ENCODE measurements at places on chromosomes 1 and 21.

- no peak for DNase-seq
These were observed 267.9 kb downstream of the HHAT start for GRCh38 chr1:210596641-210597040.

DNA sequence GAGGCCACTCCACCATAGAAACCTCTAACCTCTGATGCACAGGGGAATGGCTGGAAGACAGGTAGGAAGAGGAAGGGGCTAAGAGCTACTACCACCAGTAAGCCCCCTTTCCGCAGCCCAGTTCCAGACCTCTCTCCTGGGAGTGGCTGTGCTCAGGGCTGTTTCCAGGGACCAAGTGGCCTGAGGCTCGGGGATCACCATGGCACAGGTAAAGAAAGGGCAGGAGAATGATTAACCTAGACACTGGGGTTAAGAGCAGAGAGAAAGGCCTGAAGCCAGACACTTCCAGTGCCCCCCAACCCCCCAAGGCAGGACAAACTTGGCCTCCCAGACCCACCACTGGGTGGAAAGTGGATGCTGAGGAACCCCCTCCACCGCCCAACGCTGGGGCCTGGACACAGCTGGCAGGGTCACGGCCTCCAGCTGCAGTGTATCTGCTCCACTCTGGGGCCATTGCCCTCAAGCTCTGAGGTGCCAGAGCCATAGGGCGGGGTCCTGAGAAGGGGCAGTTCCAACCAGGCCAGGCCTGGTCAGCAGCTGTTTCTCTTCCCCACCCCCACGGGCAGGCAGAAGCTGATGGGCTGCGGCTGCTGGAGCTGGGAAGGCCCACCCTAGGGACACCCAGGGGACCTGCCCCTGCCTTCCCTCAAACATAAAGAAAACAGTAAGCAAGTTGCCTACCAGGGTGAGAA is 2.6 kb downstream of the TAGLN2 start:
- no peak for DNase-seq

GRCh38 chr1:232369451-232370296 is 260.3 kb downstream of the SIPA1L2 start:
- DNase-seq, result no peak

DNA sequence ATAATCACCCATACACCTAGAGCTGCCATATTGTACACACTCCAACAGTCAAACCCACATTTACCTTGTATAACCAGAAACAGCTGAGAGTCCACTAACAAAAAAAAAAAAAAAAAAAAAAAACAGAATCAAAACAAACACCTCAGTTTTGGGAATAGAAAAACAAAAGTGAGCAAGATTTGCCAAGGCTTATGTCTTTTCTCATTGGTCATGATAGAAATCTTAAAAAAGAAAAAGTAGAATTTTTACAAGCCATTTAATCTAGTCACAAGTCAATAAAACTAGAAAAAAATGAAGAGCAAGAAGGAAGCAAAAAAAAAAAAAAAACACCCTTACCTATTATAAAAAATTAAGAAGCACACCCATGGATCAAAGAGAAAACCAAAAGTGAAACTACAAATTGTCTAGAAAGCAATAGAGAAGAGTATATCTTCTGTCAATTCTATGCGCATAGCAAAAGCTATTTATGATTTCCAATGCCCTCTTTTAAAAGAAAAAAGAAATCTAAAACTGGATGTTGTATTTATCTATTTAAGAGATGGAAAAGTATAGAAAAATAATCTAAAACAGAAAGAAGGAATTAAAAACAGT is 113.2 kb upstream of the GALNT2 start:
- no peak for DNase-seq

DNA sequence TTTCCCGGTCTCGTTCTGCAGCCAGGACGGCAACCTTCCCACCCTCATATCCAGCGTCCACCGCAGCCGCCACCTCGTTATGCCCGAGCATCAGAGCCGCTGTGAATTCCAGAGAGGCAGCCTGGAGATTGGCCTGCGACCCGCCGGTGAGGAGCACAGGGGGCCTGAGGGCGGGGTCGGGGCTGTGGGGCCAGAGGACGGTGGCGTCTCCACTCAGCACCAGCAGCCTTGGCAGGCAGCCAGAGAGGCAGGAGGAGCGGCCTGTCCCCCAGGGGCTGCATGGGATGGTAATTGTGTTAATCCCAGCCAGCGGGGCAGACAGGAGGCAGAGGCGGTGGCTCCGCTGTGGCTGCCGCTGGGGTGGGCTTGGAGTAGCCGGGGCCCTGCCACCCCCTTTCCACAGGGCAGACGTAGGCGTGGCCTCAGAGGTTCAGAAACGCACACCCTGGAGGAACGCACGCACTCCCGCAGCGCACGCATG is 12.1 kb downstream of the SAMD11 start:
- no peak for DNase-seq

DNA sequence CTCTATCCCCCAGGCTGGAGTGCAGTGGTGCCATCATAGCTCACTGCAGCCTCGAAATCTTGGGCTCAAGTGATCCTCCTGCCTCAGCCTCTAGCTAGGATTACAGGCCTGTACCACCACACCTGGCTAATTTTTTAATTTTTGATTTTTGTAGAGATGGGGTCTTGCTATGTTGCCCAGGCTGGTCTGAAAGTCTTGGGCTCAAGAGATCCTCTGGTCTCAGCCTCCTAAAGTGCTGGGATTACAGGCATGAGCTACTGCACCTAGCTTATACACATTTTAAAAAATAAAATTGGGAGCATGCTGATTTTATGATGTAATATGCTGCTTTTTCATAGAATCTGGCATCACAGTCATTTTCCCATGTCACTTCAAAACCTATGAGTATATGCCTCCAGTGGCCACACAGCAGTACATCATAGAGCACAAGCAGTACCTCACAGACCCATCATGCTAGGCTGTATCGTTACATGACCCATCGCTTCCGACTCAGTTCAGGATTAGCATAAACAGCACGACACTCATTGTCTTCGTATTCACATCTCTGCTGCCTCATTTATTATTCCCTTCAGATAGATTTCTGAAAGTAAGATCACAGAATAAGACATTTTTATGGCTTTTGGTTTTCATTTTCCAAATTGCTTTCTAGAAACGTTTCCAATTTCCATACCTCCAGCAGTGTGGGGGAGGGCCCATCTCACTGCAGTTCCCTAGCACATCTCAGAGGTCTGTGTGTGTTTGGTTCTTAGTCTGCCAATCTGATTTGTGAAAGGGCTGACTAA is 35.9 kb upstream of the CCSAP start:
- DNase-seq, result no peak

GRCh38 chr1:116321766-116322175 is 51.3 kb upstream of the ATP1A1 start:
- no peak for DNase-seq

- no peak for DNase-seq
These were observed 43.2 kb downstream of the SDCCAG8 start for GRCh38 chr1:243299069-243299468.

- peak; percentile 6 for DNase-seq
These were observed 34.6 kb upstream of the POU2F1 start for GRCh38 chr1:167185974-167186657.

GRCh38 chr1:51284487-51284954 is 45.8 kb downstream of the TTC39A start:
- peak; percentile 100 for DNase-seq

DNA sequence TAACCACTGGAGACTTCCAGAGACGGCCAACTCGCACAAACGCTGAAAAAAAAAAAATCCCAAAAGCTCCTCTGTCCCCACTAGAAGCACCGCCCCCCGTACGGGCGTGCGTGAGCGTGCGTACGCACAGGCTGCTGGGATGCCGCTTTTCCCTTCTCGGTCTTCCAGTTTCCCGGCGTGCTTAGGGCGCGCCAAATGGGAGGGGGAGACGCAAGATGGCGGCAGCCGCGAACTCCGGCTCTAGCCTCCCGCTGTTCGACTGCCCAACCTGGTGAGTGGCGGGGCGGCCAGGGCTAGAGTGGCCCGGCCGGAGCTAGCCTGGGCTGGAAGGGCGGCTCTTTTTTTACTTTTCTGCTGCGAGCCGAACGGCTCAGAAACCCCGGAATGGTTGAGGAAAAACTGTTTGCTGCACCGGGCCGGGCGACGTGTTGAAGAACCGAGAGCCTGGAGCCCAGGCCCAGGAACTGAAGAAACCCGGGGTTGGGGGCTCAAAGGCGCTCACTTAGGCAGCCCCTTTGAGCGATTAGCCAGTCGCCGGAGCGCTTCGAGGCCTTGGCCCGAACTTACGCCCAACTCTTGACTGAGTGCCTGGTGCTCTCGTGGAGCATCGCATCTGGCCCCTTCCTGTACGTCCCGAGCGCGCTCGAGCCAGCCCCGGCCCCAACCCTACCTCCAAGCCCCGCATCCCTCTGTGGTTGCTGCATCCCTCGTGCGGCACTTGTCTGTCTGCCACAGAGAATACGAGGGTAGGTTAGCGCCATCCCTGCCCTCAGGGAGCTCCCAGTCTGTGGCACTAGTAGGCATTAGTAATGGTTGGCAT is at the start of gene PPP1R8:
Gene PPP1R8, plus strand, starts transcription at position 162 of the 820 bp plus-strand sequence. Its CDS starts 54 bp downstream, at position 216.
- peak; percentile 97 for DNase-seq

- DNase-seq, result no peak
These were observed 238.1 kb downstream of the HMCN1 start for GRCh38 chr1:185972096-185972850.

DNA sequence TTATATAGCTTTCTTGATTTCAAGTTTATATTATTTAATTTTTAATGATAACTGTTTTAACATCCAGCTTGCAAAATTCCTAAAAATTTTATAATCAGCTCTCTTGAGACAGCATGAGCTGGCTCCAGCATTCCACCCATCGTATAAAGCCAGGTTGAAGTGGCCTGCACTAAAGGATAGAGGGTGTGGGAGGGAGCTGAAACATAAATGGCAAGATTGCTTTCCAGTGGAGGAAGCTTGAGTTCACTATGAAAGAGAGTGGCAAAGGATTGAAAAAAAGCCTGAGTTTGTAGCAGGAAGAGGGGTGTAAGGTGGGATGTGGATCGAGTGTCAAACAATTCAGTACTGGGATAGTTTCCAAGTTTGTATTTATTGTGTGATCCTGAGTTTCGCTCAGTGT is 48.5 kb upstream of the ZNF644 start:
- no peak for DNase-seq

DNA sequence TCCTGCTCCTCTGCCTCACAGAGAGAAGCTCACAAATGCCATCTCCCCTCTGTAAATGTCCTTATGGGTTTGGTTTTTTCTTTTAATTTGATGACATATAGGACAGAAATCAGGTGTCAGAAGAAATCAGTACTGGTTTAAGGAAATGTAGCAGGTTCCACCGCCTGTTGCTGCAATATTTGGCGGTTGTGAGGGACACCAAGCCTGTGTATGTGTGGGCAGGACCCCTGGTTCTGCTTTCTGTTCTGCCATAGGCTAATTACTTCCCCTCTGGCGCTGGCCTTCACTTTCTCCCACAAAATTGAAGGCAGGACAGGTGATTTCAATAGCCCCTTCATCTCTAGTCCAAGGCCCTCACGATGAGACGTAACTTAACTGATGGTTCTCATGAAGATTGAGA is 69.2 kb downstream of the PRDM2 start:
- DNase-seq, result no peak

DNA sequence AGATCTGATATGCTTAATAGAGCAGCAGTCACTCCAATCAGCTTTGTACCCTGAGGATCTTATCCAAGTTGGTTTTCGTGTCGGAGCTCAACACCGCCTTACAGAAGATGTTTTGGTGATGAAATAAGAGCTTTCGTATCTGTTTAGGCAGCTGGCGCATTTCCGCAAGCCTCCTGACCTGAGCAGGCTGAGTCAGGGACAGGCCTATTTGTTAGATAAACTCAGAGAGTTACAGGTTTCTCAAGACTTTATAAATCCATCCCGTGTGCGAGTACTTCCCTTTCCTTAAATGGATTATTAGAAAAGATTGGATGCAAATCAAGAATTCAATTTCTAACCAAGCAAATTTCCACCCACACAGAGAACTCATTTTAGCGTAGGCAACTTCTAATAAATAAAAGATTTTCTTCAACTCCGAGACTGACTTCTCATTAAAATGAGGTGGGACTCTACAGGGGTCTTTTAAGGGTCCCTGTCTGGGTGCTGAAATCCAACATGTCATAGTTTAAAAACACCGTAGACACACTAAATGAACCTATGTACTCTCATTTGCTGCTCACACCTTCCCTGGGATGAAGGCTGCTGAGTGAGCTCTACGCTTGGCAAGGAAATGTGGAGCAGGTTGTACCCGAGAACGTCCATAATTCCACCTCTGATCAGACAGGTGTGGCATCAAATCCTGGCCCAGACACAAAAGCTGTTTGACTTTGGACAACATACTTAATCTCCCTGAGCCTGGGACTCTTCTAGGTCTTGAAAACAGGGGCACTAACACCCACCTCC is 106.9 kb upstream of the F3 start:
- no peak for DNase-seq

DNA sequence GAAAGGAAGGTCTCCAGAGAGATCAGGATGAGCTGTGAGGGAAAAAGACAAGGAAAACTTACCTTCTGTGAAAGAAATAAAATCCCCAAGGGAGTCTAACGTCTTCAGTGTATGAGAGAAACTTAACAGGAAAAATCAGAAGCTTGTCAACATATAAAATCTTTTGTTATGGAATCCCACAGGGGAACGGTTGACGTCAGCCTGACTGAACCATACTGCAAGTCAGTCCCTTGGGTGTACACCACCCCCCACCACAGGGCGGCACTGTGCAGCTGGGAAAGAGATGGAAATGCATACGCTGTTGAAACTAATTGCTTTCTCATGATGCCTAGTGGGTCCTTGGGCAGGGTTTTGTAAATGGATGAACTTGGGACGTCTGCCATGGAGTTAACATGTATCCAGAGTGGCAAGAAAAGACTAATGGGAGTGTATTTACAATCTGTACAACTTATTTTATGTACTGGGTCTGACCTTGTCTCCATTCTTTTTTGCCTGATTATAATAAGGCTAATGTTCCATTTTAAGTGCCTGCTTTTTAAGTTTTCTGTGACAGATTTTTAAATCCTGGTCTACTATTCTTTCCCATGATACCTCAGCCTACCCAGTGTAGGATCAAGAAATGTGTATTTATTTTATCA is 22.7 kb downstream of the UTP25 start:
- peak; percentile 42 for DNase-seq

- DNase-seq, result no peak
These were observed 28.5 kb downstream of the PGM1 start for GRCh38 chr1:63621698-63622097.

DNA sequence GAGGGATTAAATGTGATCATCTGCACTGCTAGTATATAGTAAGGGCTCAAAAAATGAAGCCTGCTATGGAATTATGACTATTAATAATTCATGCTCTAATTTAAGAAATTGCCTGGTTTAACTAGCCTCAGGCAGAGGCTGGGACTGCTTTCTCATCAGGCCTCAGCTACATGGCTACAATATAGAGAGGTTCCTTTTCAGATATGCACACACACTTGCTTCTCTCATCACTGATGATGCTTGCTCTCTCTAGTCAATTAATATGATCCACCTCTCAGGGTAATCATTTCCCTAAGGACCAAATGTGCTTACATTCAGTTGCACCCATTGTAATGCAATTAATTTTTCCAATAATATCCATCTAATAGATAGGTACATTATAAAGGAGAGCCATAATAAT is 324.9 kb upstream of the ST6GALNAC5 start:
- DNase-seq, result no peak

Data from hematopoietic multipotent progenitor cell treated with erythropoietin and hydrocortisone succinate and interleukin-3 and kit ligand, for 8 days (in vitro differentiated cells).